Panc1 (cell line): ENCODE measurements at places on chromosomes 12 and 14.
A peak's percentile ranks its signal among the peaks of the same experiment; 100 is the strongest.

DNA sequence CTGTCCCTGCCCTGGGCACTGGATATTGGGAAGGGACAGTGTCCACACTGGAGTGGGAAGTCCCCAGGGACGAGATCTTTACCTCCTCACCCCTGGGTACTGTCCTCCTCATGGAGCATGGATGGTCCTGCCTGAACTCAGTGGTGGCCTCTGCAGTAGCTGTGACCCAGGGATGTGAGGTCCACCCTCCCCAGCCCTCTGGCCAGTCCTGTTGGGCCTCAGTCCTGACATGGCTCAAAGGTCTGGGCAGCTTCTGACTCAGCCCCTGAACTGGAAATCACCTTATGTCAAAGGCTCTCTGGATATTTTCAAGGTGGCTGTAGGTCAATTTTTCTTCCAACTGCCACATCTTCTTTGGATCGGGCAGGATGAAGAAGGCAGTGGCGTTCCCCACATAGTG, 24.4 kb downstream of the SERPINA1 start:
- H3K27ac ChIP-seq, result no peak overlapping the region
- H3K4me3 ChIP-seq, result no peak overlapping the region
- no peaks in the 10 kb centered on the region for H3K36me3 ChIP-seq
- no peaks in the 10 kb centered on the region for H3K4me1 ChIP-seq

- no peak overlapping the region for H3K4me3 ChIP-seq
- no peaks in the 10 kb centered on the region for H3K36me3 ChIP-seq
- H3K27me3 ChIP-seq, result no peaks in the 10 kb centered on the region
- no peak overlapping the region for H3K27ac ChIP-seq
Observed at GRCh38 chr12:48765753-48766162, 23.1 kb downstream of the ADCY6 start.

DNA sequence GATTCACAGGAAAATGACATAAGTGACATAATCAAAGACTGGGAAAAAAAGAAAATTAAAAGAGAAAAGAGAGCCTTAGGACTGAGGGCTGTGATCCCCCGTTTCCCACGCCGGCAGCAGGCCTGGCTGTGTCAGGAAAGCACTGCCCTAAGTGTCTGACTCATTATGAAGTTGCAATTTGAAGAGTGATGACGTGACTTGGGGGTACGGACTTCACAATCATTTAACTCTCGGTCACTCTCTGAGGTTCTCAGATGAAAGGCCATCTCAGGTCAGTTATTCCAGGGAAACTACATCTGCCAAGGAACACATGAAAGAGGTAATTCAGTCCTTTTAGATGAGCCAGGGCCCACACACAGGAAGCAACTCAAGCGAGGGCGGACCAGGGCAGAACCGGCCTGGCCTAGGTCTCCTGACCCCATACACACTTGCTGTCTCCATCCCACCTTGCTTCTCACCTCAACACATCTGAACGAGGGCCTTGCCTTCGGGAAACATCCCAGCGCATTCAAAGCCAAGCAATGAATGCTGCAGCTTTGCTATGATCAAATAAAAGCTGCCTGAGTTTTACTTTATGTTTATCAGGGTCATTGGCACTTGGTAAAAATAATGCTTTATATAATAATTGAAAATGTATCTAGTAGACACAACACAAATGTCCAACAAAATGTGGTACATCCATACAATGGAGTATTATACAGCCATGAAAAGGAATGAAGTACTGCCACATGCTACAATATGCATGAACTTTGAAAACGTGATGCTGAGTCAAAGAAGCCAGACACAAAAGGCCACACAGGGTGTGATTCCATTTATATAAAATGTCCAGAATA, 2.7 kb downstream of the SSH1 start:
- H3K4me3 ChIP-seq, result peak overlapping the region; percentile 1; the same call in 1 of the 2 replicates
- peaks cover 3% of the 10 kb centered on the region for H3K36me3 ChIP-seq
- no peaks in the 10 kb centered on the region for H3K27me3 ChIP-seq
- peaks cover 52% of the 10 kb centered on the region for H3K4me1 ChIP-seq

- peak overlapping the region; percentile 89 for H3K4me3 ChIP-seq
- H3K27me3 ChIP-seq, result no peaks in the 10 kb centered on the region
- H3K4me1 ChIP-seq, result no peaks in the 10 kb centered on the region
- no peak for DNase-seq
Observed at GRCh38 chr12:14768823-14769405, 34.4 kb downstream of the WBP11 start.

DNA sequence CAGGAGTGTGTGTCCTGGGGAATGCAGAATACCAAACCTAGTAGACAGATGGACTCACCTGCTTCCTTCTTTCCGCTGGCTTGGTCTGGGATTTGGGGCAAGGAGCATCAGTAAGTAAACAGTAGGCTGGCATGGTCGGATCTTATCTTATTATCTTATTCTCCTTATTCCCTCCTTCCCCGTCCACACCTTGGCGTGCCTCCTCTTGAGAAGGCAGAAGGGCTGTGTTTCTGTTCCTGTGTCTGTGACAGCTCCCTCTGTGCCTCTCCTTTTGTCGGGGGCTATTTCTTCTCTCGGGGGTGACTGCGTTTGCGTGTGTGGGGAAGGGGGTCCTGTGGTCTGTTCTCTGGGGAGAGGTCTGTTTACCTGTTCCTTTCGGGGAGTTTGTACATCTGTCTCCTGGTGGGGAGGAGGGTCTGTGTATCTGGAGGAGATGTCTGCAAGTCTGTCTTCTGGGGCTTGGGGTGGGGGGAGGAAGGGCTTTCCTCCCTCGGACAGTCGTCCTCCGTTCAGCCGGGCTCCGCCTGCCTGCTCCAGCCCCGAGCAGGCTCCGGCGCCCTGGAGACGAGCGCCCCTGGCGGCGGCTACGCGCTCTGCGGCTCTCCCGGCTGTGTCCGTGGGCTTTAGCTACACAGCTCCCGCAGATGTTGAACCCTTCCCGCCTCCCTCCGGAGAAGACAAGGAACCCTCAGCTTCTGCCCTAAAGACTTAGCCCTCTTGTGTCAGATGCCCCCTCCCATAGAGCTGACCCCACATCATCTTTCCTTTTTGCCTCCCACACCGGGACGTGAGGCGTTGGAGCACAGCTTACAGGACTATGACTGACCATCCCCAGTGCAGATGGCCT, 4.4 kb downstream of the KRT86 start:
- no peaks in the 10 kb centered on the region for H3K36me3 ChIP-seq
- no peaks in the 10 kb centered on the region for H3K27me3 ChIP-seq
